ENCODE measurements at places on chromosomes 7 and 10.

DNA sequence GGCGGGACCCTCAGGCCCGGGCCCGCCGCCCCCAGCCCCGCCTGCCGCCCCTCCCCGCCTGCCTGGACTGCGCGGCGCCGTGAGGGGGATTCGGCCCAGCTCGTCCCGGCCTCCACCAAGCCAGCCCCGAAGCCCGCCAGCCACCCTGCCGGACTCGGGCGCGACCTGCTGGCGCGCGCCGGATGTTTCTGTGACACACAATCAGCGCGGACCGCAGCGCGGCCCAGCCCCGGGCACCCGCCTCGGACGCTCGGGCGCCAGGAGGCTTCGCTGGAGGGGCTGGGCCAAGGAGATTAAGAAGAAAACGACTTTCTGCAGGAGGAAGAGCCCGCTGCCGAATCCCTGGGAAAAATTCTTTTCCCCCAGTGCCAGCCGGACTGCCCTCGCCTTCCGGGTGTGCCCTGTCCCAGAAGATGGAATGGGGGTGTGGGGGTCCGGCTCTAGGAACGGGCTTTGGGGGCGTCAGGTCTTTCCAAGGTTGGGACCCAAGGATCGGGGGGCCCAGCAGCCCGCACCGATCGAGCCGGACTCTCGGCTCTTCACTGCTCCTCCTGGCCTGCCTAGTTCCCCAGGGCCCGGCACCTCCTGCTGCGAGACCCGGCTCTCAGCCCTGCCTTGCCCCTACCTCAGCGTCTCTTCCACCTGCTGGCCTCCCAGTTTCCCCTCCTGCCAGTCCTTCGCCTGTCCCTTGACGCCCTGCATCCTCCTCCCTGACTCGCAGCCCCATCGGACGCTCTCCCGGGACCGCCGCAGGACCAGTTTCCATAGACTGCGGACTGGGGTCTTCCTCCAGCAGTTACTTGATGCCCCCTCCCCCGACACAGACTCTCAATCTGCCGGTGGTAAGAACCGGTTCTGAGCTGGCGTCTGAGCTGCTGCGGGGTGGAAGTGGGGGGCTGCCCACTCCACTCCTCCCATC lies 82.7 kb downstream of the PAX2 start:
- DNase-seq: no peak

- no peak for DNase-seq
These were observed 15.6 kb upstream of the CRHR2 start for GRCh38 chr7:30697719-30698460.

- no peak for DNase-seq
These were observed 96.6 kb upstream of the NPTX2 start for GRCh38 chr7:98520356-98520951.

DNA sequence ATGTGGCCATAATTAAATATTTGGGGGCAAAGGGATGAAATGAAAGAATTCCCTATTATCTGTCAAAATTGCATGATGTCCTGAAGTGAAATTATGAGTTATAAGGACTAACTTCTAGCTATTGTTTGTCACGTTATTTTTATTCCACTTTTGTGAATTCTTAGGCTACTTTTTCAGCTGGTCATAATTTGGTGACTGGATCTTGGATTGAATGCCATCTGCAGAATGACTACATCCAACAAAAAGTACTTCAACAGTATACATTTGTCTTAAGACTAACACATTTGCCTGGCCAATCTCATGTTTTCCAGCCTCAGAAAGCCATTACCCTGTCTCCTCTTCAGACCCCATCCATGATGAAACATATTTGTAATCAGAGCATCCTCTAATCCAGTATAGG lies 48.1 kb upstream of the WNT16 start:
- no peak for DNase-seq

- peak; percentile 11 for DNase-seq
These were observed 224.9 kb upstream of the AUTS2 start for GRCh38 chr7:69373171-69374043.

- DNase-seq: no peak
These were observed 5.5 kb downstream of the GSTO1 start for GRCh38 chr10:104259999-104260774.

GRCh38 chr10:62741996-62742395 lies 62.5 kb upstream of the ADO start:
- DNase-seq: no peak

GRCh38 chr10:69055241-69055640 lies 32.7 kb upstream of the SRGN start:
- DNase-seq: peak; percentile 38

DNA sequence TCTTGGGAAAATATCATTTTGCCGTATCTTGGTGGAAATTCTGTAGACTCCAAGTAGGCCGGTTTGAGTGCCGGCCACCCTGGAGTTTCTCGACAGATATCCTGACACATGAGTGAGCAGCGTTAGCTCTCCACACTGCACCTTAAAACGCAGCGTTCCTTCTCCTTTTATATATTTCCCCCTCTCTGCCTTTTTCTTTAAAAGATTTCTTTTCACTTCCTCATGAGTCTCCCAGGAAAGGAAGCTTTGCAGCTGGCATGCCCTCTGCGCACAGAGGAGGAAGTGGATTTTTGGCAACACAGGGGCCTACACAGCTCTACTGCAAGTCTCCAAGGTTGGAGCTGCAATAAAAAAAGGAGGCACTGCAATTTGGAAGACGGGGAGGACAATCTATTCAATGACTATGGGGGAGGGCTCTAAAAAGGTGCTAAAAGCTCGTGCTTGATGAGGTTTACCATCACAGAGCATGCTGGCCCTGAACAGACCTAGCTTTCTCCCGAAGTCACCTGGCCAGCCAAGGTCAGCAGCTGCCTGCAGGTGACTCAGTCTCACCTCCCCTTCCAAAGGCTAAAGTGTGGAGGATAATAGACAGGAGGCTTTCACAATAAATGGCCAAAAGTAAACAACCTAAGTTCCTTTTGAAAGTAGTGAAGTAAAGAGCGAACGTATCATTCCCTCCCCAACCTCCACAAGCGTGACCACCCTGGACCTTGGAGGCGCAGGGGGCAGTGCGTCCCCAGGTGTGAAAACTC lies 252.8 kb downstream of the ZMYND11 start:
- no peak for DNase-seq

DNA sequence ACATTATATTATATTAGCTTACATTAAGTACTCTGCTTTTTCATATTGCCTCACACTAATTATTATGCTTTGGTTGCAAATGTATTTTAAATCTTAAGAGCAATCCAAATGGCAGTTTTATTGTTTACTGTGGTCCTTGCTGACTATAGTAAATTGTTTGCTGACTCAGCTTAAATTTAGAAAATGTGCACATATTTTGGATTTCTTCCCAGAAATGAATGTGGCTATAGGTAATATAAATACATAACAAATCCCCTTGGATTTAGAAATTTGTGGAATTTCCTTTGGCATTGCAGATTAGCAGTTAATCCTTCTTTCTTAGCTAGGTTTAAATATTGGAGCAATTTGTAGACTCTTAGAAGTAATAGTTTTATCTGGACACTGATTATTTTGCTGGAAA lies 565.8 kb downstream of the NRG3 start:
- no peak for DNase-seq

DNA sequence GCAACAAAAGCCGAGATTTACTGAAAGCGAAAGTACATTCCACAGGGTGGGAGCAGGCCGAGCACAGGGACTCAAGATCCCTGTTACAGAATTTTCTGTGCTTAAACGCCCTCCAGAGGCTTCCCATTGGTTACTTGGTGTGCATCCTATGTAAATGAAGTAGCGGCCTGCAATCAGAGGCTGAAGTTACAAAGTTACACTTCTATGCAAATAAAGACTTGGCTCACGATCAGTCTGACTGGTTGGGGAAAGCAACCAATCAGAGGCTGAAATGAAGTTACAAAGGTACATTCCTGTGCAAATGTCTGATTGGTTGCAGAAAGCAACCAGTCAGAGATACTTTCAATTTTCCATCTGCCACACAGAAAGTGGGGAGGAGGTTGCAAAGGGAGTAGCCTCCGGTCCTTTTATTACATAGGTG lies 4.1 kb downstream of the ACBD7 start:
- no peak for DNase-seq

DNA sequence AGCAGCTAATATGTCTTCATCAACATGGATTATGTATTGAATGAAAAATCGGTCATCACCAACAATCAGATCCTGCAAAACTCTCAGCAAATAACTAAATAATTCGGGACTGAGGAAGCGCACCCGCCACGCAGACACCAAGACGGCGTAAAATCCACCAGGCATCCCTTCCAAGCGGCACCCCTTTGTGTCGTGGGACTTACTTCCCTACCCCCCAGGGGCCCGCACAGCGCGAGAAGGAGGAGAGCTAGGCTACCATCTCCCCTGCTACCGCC lies 721 bp downstream of the ARL3 start:
- no peak for DNase-seq

DNA sequence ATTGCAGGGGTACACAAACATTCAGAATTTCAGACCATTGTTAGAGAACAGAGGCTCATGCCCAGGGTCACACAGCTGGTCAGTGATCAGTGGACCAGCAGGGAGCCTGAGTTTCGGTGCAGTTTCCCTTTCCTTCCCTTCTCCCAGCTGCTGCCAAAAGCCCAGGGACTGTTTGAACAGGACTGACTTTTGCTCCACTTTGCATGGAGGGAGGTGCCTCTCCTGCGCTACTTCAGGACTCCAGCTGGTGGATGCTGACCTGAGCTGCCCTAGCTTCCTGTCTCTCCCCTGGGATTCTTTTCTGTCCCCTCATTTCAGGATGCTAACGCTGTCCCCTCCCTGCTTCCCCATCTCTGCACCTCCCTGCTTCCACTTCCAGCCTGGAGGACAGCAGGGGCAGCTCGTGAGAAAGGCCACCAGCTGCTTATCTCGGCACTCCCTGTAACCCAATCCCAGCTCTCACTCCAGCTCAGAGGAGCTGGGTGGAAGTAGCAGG lies 14.5 kb downstream of the SH2D4B start:
- DNase-seq: no peak

- no peak for DNase-seq
These were observed 20.0 kb downstream of the GNA12 start for GRCh38 chr7:2824026-2824677.

DNA sequence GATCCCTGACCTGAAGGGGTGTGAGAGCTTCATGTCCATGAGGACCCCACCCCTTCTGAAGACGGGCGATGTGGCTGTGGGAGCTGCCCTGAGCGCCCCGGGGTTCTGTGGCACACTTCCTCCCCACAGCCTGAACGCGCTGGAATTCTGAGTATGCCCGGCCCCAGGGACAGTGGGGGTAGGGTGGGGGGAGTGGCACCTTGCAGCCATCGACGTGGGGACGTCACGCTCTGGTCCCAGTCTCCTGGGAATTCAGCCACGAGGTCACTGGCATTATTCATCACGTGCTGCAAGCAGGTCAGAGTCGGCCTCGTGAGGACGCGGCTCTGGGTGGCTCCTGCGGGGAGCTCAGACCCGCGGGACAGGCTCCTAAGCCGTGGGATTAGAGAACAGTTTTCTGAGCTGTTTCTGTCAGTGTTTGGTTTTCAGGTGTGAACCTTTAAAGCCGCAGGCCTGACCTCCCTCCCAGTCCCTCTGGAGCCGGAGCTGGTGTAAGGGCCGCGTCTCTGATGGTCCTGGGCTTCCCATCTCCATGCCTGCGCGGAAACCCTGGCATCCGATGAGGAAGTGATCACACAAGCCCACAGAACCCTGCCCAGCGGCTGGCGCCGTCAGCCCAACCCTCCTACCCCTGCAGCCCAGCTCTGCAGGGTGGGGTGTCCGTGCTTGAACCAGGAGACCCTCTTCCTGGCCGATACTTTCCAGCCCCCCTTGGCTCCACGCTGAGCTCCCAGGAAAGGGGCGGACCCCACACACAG lies 16.1 kb downstream of the GPR146 start:
- peak; percentile 63 for DNase-seq

- no peak for DNase-seq
These were observed 204.9 kb upstream of the ZMIZ1 start for GRCh38 chr10:78863906-78864239.

DNA sequence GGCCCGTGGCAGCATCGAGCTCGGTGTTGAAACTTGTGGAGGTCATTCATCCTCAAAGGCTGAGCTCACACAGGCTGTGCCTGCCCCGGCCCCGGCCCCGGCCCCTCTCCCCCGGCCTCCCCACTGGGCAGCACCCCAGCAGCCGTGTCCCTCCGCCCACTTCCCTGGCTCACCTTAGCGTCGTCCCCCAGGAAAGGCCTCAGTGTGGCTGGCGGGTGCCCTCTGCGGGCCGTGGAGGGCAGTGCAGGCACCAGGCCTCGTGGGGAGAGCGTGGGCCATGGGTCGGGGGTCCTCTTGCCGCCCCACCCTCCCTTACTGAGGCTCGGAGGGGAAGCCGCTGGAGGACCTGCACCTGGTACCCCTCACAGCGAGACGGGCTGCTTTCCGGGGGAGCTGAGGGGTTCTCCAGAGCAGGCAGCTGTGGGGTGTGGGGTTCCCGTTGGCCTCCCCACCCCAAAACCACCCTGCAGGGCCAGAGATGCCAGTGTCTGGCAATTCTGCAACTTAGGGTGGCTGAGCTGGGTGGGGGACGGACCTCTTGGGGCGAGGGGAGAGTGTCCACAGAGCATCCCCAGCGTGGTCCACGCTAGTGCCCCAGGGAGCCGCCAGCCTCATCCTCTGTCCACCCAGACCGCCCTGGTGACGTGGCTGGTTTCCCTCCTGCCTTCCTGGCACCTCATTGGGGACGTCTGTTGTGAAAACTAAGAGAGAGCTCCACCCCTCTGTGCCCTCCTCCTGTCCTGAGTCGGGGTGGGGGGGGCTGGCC lies 44.2 kb upstream of the DPYSL4 start:
- DNase-seq: peak; percentile 46

DNA sequence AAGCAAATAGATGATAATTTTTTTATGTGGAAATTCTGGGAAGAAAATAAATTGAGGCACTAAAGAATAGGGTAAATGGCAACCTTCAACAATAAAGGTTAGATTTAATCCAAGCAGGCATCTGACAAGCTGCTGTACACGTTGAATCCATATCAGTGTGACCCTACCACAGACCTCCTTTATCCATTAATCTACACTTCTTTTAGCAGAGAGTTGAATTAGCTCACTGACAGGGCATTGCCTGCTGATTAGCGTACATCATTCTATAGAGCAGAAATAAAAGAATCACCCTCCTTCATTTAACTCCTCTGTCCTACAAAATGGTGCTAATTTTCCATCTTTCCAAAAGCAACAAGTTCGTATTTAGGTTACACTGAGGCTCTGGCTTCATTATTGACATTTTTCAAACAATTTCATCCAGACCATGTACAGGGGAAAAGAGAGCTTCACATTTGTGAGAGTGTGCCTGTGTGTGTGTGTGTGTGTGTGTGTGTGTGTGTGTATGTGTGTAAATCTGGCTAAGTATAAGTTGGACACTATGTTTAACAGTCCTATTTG lies 356.0 kb downstream of the TFEC start:
- no peak for DNase-seq
